ENCODE measurements at places on chromosomes 11 and 22. TPM values are rescaled to one million over a fixed set of nuclear protein-coding genes. Genes with fewer than 3 reads are reported as not detected.

DNA sequence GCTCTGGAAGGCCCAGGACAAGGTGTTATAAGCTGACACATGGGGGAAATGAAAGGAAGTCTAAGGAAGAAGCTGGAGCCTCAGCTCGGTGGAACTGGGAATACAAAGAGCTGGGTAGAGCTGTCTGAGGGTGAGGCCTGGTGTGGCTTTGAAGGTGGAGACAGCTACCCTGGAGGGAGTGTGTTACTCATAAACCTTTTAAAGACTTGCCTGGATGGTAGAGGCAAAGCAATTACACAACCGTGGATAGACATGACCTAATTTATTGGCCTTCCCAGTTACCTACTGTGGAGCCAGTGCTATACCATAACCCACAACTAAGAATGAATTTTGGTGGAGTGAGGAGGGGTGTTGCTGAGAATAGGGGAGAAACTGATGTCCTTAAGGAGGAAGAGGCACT, 22.6 kb downstream of the EXPH5 start:
- no peaks in the 10 kb centered on the region for H3K36me3 ChIP-seq
- no peak for DNase-seq
- H3K27ac ChIP-seq: no peak overlapping the region

DNA sequence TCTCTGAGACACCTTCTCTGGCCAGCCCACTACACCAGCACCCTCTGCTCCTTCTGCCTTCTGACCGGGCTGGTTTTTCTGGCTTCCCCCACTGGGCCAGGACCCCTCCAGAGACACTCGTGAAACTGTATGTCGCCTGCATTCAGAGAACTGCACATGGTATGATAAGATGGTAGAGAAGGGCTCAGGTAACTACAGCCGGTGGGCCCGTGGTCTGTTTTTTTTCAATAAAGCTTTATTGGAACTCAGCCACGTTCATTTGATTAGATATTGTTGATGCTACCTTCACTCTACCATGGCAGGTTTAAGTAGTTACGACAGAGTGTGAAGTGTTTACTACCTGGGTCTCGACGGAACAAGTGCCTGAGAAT, 514.0 kb downstream of the TBC1D22A start:
- no peak for DNase-seq
- no peak overlapping the region for H3K4me3 ChIP-seq
- H3K4me1 ChIP-seq: no peaks in the 10 kb centered on the region
- no peaks in the 10 kb centered on the region for H3K36me3 ChIP-seq
- no peak overlapping the region for H3K27ac ChIP-seq

- no peak overlapping the region for H3K27ac ChIP-seq
- DNase-seq: no peak
- no peaks in the 10 kb centered on the region for H3K4me1 ChIP-seq
- no peaks in the 10 kb centered on the region for H3K36me3 ChIP-seq
These were observed 2268.7 kb downstream of the LRRC4C start for GRCh38 chr11:39190751-39191150.

Gene NXPE1
- total RNA-seq: not detected

Gene GGTLC3
- total RNA-seq: not detected

Gene RIBC2
- total RNA-seq: 0.25 TPM
